M059J (cell line): ENCODE measurements at places on chromosomes 4 and X. TPM values are rescaled to one million over a fixed set of nuclear protein-coding genes. Genes with fewer than 3 reads are reported as not detected.

TCP11X2 gene
- not detected in 2 replicates for total RNA-seq

C4orf50 gene
- not detected in 2 replicates for total RNA-seq

GPR82 gene
- not detected in 2 replicates for total RNA-seq

NXF2 gene
- total RNA-seq = 0.42 TPM in 1 of 2 replicates, not detected in the other

DNA sequence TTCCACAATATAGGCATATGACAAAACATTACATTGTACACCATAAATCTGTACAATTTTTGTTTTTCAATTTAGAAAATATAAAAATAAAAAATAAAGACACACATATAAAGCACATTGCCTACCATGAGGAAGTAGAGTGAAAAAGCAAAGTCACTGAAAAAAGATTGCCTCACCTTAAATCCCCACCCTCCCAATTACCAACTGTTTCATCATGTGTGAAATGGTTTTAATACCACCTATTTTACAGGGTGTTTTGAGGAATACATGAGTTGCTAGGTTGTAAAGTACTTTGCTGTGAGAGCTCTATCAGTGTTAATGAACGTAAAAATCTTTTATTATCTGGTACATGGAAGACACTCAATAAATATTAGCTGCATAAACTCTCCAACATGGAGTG lies 373.6 kb upstream of the NDST3 start:
- no peak for DNase-seq

- DNase-seq = peak; percentile 6
These were observed 19.7 kb upstream of the DOCK11 start for GRCh38 chrX:118475903-118476302.

- no peak for DNase-seq
These were observed 111.7 kb downstream of the TENM3 start for GRCh38 chr4:182354867-182355266.

DNA sequence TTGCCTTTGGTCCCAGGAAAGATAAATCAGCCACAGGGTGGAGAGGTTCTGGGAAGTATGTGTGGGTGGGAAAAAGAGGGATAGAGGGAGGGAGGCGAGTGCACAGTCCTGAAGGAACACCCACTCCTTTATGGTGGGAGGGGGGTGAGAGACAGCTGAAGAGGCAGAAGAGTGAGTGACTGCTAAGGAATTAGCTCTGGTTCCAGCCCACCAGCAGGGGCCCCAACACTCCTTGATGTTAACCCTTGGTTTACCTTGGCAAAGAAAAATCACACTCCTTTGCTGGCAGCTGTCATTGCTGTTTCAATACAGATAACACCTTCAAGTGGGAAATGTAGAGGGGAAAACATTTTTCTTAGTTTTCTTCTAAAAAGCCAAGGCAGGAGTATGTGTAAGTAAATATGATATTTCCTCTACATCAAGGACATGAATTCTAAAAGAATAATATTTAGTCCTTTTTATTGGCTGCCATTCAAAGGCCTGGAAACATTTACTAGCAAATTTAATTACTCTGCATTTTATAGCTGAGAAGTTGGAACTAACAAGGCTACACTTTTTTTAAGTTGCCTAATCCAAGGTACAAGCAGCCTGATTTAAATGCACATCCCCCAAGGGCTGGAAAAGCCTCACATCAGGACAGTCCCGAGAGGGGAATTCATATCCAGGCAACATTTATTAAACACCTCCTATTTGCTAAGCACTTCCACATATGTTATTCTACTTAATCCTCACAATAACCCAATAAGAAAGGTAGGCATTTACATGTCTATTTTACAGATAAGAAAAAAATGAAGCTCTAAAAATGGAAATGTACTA lies 81.7 kb downstream of the HS6ST2 start:
- DNase-seq = no peak

GRCh38 chr4:110055158-110055768 lies 142.6 kb downstream of the EGF start:
- peak; percentile 65 for DNase-seq

DNA sequence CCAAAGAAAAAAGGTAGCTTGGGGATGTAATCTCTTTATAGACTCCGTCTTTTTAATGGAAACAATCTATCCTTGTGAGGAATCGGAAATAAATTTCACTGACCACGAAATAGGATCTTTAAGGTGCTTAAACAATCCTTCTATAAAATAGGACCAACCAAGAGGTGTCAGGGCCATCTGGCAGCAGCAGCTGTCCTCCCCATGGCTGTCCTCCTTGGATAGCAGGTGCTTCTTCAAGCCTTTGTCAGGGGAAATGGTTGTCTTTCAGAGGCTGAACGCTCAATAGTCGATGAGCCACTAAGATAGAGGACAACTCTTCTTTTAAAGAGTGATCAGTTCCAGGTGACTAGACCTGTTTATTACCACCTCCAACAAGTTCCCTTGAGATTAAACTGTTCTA lies 231.0 kb downstream of the ADGRL3 start:
- no peak for DNase-seq

GRCh38 chr4:70714079-70714887 lies 7.5 kb upstream of the RUFY3 start:
- DNase-seq = no peak

- DNase-seq = no peak
These were observed 116.6 kb upstream of the FRMPD4 start for GRCh38 chrX:12021698-12022097.

DNA sequence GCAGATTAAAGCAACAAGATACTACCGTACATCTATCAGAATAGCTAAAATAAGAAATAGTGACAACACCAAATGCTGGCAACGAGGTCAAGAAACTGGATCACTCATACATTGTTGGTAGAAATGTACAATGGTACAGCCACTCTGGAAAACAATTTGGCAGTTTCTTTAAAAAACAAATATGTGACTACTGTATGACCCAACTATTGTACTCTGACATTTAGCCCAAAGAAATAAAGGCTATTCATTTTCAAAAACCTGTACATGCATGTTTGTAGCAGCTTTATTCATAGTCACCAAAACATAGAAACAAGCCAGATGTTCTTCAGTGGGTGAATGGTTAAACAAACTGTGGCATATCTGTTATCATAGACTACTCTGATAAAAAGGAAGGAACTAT lies 8.2 kb downstream of the CLCN3 start:
- no peak for DNase-seq

DNA sequence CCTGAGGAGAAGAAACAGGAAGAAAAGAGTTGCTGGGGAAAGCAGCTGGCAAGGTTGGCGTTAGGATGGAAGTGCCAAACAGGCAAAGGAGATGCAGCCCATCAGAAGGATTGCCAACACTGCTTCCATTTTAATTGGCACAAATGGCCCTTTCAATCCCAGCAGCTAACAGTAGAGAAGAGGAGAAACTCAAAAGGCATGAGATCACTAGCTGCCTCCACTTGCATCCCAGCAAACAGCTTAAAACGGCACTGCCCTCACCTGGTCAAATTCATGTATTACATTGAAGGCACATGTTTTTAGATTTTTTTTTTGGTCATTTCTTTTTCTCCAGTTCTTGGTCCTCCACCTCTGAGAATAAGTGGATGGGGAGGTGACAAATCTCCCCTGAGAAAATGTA lies 14.9 kb upstream of the LOC101059915 start:
- peak; percentile 60 for DNase-seq
